Astrocyte of the cerebellum (primary cell): ENCODE measurements at places on chromosomes 12 and 14.

GRCh38 chr12:68304626-68305025 is 27.5 kb downstream of the MDM1 start:
- no peak for DNase-seq

GRCh38 chr14:90559811-90560492 is 163.1 kb downstream of the CALM1 start:
- DNase-seq = no peak

- DNase-seq = no peak
These were observed 437 bp downstream of the ERO1A start for GRCh38 chr14:52694761-52695480.

GRCh38 chr12:39294715-39295114 is 148.2 kb downstream of the KIF21A start:
- no peak for DNase-seq

DNA sequence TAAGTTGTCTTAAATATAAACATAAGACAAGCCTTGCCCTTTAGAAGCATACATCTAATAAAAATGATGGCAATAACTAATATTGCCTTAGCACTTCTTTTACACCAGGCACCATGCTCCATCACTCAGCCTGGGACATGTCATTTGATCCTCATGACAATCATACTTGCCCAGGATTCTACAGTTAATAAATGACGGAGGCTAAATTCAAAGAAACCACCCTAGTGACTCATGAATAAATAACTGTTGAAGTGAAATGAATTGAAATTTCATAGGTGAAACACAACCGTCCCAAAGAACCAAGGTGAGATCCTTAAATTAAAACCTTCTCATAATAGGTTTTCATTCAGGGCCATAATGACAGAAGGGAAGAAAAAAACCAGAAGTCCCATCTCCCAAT is 89.5 kb downstream of the GRIN2B start:
- DNase-seq = no peak

- DNase-seq = no peak
These were observed 13.9 kb downstream of the SLC25A29 start for GRCh38 chr14:100292301-100292775.

GRCh38 chr14:100155049-100155621 is 4.3 kb downstream of the DEGS2 start:
- no peak for DNase-seq

GRCh38 chr12:56391721-56392120 is 29.1 kb upstream of the APOF start:
- no peak for DNase-seq

DNA sequence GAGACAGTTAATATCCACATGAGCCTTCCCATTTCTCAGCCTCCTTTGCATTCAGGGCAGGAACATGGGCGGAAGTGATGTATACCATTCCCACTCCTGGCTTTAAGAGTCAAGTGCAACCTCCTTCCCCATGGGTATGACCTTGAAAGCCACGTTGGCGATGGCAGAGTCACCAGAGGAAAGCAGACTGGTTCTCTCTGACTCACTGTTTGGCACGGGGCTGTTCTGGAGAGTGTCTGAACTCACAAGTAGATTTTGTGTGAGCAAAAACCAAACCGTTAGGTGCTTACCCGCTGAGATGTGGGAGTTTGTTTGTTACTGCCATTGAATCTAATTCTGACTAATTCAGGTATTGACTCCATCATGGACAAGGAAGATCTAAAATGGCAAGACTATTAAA is 36.7 kb upstream of the PZP start:
- DNase-seq = no peak

- peak; percentile 49 for DNase-seq
These were observed 2.3 kb downstream of the GSG1 start for GRCh38 chr12:13100882-13101769.

DNA sequence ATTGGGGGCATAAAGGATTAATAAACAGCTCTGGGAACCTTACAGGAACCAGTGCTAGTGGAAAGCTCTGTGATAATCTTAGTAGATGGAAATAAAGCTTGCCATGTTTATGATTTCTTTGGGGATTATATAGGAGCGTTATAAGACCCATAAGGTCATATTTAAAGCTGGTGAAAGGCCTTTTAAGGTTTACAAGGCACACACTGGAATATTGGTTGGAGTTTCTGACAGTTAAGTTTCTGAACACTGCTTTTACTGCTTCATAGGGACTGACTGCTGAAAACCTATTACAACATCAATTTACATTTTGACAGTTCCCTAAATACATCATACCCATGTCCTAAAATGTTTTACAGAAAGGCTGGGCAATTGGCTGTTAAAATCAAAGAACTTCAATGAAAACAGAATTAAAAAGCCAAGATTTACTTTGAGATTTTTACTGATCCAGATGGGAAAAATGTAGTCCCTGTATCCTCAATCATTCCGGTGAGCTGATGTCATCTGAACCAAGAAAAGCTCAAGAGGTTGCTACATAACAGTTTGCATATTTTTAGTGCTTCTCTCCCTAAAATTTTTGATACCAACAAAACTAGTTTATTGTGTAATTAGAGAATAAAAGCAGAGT is 153.7 kb upstream of the IGF1 start:
- DNase-seq = no peak

GRCh38 chr12:49111206-49111605 is 559 bp upstream of the LMBR1L start:
- no peak for DNase-seq

- no peak for DNase-seq
These were observed 135.9 kb upstream of the NTF3 start for GRCh38 chr12:5295996-5296395.

- DNase-seq = no peak
These were observed 4.8 kb upstream of the NGDN start for GRCh38 chr14:23464700-23465099.

DNA sequence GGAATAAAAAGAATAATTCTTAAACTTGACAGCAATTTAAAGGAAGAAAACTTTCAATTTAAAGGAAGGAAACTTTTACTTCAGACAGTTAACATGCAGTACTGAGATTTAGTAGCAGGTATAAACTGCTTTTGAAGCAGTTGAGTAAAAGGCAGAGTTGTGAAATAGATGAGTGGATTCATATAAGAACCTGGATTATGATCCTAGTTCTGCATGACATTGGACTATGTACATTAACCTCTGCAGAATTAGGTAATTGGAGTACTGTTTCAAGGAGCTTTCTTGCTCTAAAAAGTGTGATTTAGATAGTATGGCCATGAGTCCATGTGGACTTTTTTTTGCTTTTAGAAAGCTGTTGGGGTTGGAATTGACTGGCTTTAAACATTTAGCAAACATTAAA is 29.7 kb downstream of the ATP2A2 start:
- no peak for DNase-seq

- DNase-seq = peak; percentile 84
These were observed 131.5 kb downstream of the GPR135 start for GRCh38 chr14:59333668-59334067.

DNA sequence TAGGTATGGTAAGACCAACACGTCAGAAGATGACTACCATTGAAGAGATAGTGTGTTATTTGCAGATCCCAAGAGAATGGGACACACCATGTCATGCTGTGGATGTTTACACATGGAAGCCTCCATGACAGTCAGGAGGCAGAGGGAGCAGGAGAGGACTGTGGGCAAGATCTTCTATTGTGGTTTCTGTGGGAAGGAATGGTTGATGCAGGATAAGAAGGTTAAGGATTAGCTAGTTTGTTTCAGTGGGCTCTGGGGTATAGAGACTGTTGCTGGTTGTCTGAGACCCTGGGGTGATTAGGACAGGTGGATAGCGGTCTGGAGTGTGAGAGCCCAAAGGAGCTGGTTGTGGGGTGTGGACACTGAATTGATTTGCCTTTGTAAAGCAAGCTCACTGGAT is 23.3 kb downstream of the TAS2R7 start:
- DNase-seq = no peak

GRCh38 chr12:82958966-82959365 is 272.3 kb downstream of the TMTC2 start:
- no peak for DNase-seq

GRCh38 chr14:68800390-68800789 is 7.5 kb upstream of the ZFP36L1 start:
- DNase-seq = no peak

DNA sequence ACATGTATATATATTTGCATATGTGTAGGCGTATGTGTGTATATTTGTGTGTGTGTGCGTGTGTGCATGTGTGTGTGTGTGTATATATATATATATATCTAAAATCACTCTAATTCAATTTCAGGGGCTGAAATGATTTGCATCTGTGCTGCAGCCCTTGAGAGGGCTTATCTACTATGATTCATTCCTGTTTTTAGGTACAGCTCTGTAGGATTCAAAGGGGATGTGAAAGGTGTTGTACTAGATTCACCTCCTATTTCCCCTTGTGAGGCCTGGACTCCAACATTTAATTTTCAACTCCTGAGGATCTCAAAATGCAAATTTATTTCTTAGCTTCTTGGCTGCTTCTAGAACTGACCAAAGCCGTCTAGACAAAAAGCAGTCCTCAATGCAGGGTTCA is 11.1 kb downstream of the ERP27 start:
- DNase-seq = no peak

DNA sequence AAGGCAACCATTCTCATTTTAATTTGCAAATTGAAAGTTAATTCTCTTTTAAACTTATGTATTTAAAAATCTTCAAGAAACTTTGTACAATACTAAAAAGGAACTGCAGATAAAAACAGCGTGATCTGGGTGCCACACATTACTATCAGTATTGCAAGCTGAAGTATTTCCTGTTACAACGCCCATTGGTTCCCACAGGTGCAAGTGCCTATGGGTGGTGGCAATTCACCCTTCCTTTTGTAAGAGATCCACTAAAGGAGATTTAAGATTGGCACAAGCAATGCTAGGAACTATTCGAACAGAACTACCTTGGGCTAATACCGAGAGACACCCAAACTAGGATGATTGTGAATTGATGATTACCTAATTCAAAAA is 13.2 kb downstream of the TAOK3 start:
- no peak for DNase-seq

- no peak for DNase-seq
These were observed at the start of gene RASAL1 for GRCh38 chr12:113135178-113136127. Gene RASAL1, minus strand, starts transcription at chr12:113135761. Its CDS starts 299 bp downstream, at chr12:113135462.

GRCh38 chr14:89255852-89256251 is 161.2 kb downstream of the FOXN3 start:
- DNase-seq = no peak
